ENCODE measurements at places on chromosomes 11 and 22.

GRCh38 chr22:43537019-43537585, 125.3 kb downstream of the MPPED1 start:
- no peak for DNase-seq

DNA sequence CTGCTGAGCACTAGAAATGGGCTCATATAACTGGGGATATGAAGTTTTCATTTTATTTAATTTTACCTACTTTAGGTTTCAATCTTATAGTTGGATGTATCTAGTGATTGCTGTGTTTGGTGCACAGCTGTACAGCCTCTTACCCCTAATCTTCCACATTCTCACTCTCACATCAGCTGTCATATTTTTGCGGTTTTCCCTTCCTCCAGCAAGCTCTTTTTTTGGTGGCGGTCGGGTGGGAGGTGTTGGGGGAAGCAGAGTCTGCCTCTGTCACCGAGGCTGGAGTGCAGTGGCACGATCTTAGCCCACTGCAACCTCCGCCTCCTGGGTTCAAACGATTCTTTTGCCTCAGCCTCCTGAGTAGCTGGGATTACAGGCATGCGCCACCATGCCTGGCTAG, 445.1 kb upstream of the ISX start:
- DNase-seq: no peak

- no peak for DNase-seq
Observed at GRCh38 chr11:132062031-132062430, 691.6 kb downstream of the NTM start.

DNA sequence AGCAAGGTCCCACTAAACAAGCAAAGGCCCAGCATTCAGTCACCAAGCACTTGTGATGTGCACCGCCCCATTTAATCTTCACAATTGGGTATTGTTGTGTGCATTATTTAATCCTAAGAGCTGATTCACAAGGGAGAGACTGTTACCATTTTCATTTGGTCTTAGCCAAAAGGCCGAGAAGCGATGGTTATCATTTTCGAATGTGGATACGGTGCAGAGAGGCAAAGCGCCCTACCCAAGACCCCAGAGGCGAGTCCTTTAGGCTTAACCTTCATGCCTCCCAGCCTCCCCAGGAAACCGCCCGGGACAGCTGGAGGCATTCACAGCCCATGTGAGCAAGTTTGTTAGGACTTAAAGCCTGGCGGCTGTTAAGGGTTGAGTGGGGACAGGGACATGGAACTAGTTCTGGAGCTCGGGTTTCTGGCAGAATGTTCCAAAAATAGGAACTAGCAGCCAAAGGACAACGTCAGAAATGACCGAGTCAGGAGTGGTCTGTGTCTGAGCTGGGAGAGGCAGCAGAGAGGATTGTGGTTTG, 13.0 kb upstream of the UPK3A start:
- DNase-seq: no peak

- DNase-seq: no peak
Observed at GRCh38 chr11:65692367-65692766, 19.7 kb upstream of the KAT5 start.

DNA sequence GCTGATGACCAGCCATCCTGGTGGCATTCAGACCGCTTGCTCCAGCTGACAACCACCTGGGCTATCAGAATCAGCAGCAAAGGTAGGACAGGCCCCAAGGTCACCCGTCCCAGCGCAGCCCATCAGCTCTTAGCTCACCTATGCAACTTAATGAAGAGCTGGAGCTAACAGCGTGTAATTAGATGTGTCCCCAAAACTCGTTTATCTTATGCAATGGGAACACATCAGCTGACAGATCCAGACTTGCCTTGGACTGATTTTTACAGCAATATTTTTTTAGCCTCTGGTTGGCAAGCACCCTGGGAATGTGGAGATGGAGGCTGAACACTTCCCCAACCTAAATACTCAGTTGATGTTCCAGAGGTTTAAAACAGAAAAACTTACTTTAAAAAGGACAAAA, 76.0 kb downstream of the PACSIN2 start:
- no peak for DNase-seq

DNA sequence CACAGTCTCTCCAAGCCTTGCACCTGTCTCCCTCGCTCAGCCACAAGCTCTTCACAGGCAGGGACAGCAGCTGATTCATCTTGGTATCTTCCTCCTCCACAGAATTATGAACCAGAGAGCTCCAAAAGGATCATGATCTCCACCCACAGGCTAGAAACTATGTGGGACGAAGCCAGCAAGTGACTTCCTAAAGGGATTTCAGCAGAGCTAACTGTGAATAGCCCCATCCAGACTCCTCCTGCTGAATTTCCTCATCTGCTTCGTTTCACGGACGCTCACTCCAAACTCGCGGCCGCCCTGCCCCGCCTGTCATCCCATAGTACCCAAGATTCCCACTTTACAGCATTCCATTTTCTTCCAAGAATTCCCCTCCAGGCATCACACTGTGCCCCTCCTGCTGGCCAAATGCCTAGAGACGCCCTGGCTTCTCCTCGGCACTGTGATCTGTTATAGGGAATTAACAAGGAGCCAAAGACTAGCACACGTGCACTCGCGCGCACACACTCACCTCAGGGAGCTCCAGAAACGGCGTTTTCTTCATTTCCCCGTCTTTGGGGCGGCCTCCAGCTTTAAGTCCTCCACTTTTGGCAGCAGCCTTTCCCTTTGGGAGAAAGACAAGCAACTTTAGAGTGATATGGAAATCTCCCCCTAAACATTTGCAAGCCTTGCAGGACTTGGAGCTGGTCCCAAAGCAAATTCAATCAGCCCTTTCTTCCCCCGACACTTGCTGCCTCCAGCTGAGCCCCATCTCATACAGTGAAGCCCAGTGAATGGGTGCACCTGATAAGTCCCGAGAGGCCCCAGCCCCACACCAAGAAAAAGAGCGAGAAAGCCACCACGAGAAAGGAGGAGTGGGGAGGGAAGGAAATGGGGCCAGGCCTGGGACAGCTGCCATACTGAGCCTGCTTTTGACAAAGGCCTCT, 35.5 kb downstream of the SPATA19 start:
- no peak for DNase-seq

- peak; percentile 80 for DNase-seq
Observed at GRCh38 chr11:61281581-61282250, 13.4 kb downstream of the VWCE start.

GRCh38 chr11:84719935-84720577, 907.1 kb downstream of the DLG2 start:
- peak; percentile 72 for DNase-seq

DNA sequence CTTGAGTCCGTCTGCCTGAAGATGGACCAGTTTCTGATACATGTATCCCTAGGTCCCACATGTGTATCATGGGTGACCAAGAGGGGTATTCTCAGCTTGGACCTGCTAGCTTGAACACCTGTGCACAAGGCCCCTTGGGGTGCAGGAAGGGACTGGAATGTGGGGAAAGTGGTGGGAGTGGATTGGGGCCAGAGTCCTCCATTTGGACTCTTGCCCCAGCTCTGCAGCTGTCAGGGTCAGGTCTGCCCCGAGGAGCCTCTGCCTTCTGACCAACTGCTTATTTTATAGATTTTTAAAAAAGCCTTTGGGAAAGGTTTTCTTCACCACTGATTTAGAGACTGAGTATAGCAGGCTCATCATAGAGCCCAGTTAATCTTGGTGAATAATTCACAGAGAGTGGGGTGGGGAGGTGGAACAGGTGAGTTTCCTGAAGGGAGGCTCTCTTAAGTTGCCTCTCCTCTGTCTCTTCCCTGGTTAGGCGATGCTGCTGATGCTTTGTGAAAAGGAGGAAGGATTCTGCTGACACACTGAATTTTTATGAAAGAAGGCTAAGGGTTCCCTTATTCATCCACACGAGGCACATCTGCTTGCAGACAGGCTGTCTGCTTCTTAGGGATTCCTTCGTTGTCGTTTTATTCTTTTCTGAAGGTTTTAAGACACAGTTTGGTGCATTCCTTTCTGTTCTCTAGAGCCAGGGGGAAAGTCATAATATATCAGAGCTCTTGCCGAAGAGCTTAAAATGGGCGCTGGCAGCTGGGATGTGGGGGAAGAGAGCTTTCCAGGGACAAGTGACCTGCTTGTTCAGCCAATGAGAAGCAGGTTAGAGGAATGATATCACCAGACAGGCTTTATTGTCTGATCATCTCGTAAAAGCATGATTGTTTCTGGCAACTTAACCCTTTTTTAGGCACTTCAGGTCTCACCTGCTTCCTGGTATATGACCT, 19.9 kb downstream of the TRIM44 start:
- DNase-seq: no peak

DNA sequence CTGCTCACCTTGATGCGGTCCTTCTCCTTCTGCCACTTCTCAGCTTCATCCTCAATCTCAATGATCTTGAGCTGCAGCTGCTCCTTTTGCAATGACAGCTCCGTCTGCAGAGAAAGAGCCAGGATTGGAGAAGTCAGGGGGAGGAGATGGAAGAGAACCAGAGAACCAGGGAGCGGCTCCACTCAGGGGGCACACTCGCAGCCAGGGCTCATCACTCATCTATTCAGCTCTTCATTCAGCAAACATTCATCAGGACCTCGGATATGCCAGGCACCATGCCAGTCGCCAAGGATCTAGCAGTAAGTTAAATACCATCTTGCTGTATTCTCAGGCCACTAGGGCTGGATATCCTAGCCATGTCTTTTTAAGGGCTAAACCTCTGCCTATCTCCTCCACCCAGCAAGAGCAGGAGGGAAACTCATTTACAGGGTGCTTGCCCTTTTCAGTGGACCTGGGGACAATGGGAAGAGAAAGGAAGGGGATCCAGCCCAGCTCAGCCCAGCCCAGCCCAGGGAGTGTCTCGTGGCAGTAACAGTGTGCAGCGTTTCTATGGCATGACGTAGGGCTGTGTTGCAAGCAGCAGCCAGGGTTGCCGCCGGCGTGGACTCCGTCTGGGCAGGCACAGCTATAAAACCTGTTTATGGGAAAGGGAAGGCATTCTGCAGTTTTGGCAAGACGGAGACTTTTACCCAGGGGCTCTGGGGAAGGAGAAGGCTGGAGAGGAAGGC, 9.4 kb downstream of the TRIM29 start:
- DNase-seq: no peak

DNA sequence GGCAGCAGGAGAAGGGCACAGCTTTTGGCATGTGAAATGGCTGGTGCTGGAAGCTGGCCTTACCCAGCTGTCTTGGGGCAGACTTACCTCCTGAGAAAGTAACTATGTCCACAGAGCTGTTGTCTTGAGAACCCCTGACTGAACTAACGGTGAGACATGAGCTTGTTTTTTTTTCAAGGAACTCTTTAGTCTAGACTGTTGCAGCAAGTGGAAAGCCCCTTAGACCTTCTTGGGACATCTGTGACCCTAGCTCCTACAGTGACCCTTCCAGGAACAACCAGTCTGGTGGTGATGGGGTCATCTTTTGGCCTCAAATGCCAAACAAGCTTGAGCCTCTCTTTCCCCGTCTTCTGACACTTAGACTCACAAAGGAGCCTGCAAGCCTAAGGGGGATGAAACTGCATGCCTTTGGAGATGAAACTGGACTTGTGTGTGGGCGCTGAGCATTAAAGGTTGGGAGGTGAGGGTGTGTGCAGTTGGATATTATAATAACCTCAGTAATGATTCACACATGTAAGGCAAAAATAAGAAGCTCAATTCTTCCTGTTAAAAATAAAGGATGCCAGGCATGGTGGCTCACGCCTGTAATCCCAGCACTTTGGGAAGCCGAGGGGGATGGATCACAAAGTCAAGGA, 35.4 kb downstream of the SDHD start:
- DNase-seq: no peak

DNA sequence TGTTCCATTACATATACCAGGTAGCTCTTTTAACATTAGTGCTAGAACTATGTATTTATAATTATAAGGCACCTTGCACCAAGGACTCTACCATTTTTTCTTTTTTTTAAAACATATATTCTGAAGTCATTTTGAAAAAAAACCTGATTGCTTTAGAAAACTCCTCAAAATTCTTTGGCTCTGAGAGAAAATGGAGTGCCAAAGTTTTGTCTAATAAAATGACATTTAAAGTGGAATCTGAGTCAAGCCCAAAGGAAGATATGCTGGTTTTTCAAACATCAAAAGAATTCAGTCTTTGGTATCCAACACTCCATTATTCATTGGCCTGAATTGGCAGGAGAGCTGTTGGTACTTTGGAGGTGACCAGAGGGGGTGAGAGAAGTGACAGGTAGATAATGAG, 116.5 kb downstream of the ME3 start:
- DNase-seq: no peak

DNA sequence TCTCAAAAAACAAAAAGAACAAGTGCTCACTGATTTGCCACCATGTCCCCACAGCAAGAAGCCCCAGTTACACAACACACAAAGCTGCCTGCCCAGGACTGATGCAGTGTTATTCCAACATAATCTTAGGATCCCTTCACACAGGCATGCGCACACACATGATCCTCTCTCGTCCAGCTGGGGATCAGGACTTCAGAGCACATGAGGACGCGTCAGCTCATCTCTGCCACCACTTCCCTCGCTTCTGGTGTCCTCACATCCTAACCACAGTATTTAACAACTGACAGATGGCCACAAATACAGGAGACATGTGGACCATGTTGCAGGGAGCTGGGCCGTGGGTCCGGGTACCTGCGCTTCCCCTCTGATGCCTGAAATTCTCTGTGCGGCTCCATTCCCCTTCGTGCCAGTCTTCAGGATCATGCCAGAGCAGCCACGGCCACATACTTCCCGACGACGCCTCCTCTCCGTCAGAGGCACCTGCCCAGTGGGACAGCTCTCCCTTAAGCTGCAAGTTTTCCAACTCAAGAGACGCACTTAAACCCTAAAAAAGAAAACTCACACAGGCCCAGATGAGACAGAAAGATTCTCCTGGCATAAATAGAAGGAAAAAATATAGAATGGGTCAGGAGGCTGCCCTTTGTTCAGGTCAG, 68.3 kb downstream of the PACSIN2 start:
- DNase-seq: no peak

- peak; percentile 64 for DNase-seq
Observed at GRCh38 chr22:49961005-49961600, 531 bp downstream of the PIM3 start.

DNA sequence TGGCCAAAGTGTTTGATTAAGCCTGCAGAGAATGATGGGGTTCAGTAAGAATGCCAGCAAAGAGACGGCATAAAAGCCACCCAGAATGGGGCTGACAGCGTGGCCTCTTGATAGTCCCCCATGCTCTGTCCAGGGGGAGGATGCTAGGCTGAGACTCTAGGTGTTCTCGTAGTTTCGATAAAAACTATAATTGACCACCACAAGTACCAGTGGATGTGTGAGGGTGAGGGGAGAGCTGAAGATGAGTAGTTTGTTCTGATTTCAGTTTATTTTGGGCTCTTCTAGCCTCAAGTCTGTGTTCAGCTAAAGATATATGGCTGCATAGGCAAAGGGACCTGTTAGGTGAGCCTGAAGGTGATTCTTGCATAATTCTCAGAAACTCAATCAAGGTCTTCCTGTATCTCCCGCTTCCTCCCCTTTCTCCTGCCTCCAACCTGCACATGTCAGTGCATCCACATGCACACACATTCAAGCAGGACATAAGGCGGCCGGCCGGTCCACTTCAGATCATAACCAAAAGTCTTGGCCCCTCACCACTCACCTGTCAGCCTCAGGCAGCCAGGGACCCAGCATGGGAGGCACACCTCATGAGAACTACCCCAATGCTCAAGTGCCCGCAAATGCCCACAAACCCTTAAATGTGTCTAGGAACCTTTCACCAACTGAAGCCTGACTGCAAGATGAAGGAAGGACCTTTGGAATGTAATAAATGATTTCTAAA, 31.2 kb downstream of the FLI1 start:
- DNase-seq: no peak
